SK-N-SH (cell line): ENCODE measurements at places on chromosomes 3 and 15.

DNA sequence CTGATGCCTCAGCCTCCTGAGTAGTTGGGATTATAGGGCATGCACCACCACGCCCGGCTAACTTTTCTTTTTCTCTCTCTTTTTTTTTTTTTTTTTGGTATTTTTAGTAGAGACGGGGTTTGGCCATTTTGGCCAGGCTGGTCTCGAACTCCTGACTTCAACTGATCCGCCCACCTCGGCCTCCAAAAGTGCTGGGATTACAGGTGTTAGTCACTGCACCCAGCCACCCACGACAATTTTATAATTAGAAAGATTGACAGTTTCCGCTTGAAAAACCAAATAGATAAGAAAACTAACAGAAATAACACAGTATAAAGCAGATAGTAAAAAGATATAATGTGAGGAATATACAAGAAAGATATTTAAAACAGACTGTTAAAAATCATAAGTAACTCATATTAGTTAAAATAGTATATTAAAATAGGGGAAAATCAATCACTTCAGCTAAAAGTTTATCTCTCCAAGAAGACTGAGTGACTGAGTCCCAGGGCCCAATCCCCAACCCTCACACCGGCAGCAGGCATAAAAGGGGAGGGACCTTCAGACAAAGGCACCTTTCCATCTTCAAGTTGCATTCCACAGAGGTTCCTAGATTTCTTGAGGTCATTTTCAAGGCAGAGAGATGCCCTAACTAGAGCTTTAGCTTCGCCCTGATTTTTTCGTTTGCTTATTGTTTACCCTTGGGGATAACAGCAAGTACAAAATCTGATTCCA, 1.4 kb upstream of the WHAMM start:
- DNase-seq, result no peak

DNA sequence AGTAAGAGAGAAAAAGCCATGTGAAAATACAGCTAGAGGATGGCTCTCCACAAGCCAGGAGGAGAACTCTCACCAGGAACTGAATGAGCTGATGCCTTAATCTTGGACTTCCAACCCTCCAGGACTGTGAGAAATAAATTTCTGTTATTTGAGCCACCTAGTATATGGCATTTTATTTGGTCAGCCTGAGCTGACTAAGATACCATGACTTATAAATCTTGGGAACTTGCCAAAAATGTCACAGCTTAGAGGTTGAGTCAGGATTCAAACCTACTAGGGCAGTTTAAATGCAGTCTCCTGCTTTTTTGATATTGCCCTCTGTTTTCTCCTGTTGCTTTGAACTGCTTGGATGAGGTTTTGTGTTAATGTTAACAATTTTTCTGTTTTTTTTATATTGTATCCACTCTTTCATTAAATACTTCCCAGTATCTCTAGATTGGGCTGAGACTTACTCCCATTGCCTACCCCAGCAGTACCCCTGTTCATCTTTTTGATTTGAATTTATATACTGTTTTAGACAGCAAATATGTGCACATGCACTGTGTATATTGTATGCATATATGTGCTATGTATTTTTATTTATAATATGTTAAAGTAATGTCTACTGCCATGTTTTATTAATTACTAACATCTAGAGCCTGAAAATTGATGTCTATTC, 1223.2 kb downstream of the OTOL1 start:
- DNase-seq, result no peak

- DNase-seq, result no peak
Observed at GRCh38 chr3:165233501-165234195, 37.5 kb upstream of the SLITRK3 start.

GRCh38 chr15:60477916-60478565, 901 bp downstream of the ICE2 start:
- peak; percentile 17 for DNase-seq

DNA sequence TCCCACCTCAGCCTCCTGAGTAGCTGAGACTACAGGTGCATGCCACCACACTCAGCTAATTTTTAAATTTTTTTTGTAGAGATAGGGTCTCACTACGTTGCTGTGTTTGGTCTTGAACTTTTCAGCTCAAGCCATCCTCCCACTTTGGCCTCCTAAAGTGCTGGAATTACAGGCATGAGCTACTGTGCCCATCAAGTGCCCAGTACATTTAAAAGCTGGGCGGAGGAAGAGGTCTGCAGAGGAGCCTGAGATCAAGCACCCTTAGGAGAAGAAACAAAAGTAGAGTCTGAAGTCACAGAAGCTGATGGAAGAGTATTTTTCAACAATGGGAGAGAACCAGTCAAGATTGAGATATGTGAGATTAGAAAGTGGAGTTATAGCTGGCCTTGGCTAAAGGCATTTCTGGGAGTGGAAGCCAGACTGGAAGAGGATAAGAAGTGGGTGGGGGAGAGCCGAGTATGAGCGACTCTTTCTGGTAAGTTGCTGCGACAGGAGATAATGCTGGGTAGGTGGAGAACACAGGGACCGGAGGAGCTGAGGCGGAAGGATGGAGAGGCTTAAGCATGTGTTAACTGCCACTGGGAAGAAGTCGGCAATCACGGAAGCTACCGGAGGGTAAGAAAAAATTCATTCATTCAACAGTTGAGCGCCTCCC, 782 bp upstream of the IREB2 start:
- peak; percentile 60 for DNase-seq

DNA sequence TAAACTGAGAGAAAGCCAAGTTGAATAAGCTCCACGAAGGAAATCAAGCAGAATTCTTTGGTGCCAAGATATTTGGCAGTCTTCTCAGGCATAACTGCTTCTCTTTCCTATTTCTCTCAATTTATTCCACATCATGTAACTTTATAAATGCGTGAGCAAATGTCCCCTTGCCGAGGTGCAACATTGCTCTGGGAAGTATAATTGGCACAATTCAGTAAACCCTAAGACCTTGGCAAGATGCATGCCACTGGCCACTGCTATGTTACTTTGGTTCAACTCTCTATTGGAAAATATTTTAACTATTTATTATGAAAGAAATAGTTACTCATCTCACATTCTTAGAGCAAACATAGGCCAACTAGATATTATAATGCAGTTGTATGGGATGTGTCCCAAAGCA, 170.2 kb downstream of the SUCNR1 start:
- DNase-seq, result no peak

- no peak for DNase-seq
Observed at GRCh38 chr3:119508172-119508845, 10.0 kb downstream of the TIMMDC1 start.

DNA sequence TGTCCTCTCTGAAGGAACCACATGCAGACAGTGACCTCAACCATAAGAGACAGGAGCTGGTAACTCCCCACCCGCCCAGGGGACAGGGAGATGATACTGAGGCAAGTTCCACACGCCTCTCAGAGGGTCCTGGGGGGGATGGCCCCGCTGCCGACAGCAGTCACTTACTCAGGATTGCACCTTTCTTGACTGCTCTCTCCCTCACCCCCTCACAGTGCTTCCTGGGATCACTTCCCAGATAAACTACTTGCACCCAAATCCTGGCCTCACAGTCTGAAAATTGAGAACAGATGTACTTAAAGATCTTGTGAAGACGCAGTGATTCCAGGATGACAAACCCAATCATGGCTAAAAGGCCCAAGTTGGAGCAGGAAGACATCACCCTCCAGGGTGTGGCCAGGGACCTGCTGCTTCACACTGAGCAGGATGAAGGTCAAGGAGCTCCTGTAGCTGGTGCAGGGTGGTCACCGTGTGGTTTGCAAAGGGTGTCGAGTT, 207.6 kb downstream of the ADAMTS17 start:
- DNase-seq, result no peak

DNA sequence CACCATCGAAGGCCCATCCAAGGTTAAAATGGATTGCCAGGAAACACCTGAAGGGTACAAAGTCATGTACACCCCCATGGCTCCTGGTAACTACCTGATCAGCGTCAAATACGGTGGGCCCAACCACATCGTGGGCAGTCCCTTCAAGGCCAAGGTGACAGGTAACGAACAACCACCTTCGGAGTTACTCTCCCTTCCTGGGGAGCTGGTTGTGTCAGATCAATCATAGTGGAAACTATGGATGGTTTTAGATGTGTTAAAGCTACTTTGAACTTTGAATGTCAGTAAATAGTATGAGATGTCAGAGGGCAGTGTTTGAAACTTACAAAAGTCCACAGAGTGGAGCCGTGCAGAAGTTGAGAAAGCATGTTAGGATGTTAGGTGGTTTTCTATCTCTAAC, 42.3 kb downstream of the DNASE1L3 start:
- no peak for DNase-seq
